ENCODE measurements at places on chromosomes 5 and 9.

- peak; percentile 61 for DNase-seq
Measured at GRCh38 chr5:57172466-57173318, 1.2 kb upstream of the GPBP1 start.

DNA sequence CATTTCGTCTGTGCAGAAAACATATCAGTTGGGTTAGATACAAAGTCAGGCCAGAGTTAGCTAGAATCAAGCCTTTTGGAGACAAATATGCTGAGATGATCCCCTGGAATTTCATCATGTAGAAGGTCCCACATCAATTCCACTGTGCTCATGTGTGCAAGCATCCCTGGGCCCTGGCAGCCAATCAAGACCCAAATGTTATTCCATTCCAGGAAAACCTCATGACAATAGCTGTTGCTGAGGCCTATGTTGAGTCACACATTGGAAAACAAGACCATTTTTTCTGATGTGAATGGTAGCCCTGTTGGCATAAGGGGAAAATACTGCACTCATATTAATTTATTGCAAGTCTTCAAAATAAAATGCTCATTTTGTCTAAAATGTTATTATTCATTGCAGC lies 11.5 kb downstream of the SPOCK1 start:
- no peak for DNase-seq

GRCh38 chr9:131238402-131239021 lies 37.8 kb downstream of the FAM78A start:
- DNase-seq: no peak

GRCh38 chr9:79674052-79674777 lies 102.5 kb downstream of the TLE4 start:
- no peak for DNase-seq

DNA sequence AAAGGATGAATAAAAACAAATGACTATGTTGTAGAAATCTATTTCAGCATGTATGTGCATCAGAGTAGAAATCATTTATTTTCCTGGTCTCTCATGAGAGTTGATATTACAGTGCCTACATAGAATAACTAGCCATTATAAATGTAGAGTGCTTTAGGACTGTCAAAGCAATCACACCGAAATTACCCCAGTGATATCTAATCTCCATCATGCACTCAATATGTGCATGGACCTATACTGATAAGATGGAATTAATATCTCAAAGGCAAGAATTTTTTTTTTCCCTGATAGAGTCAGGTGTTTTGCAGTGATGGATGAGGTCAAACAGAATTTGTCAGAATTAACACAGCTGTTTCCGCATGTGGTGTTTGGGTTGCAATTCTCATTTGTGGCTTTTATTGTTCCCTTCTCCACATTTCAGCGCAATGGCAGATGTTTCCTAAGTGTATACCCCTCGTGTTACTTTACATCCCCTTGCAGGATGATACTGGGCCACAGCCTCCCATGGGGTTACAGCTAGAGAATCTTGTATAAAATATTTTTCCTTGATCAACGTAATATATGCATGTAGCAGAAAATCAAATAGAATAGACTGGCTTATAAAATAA lies 298.8 kb downstream of the RASEF start:
- DNase-seq: peak; percentile 52
